ENCODE measurements at places on chromosomes 4 and X.

GRCh38 chr4:77104791-77105540, 29.2 kb upstream of the CCNI start:
- DNase-seq, result peak; percentile 59

GRCh38 chrX:134883137-134883700, 107.6 kb upstream of the SMIM10 start:
- DNase-seq, result no peak

GRCh38 chrX:109841257-109841656, 108.2 kb upstream of the ACSL4 start:
- DNase-seq, result no peak

- no peak for DNase-seq
These were observed 146.0 kb upstream of the ZXDB start for GRCh38 chrX:57445832-57446231.

All from heart right ventricle (tissue), 16 donors.